ENCODE measurements at places on chromosomes 7 and 10. TPM values are rescaled to one million over a fixed set of nuclear protein-coding genes. Genes with fewer than 3 reads are reported as not detected.
A peak's percentile ranks its signal among the peaks of the same experiment; 100 is the strongest.

Gene TWNK
- total RNA-seq = 6.5 TPM

- H3K36me3 ChIP-seq = no peaks in the 10 kb centered on the region
- no peak overlapping the region for H3K4me3 ChIP-seq
- H3K4me1 ChIP-seq = peaks cover 23% of the 10 kb centered on the region
- peak overlapping the region; percentile 34 for H3K27ac ChIP-seq
Observed at GRCh38 chr10:4704034-4704545, 121.9 kb upstream of the AKR1E2 start.

DNA sequence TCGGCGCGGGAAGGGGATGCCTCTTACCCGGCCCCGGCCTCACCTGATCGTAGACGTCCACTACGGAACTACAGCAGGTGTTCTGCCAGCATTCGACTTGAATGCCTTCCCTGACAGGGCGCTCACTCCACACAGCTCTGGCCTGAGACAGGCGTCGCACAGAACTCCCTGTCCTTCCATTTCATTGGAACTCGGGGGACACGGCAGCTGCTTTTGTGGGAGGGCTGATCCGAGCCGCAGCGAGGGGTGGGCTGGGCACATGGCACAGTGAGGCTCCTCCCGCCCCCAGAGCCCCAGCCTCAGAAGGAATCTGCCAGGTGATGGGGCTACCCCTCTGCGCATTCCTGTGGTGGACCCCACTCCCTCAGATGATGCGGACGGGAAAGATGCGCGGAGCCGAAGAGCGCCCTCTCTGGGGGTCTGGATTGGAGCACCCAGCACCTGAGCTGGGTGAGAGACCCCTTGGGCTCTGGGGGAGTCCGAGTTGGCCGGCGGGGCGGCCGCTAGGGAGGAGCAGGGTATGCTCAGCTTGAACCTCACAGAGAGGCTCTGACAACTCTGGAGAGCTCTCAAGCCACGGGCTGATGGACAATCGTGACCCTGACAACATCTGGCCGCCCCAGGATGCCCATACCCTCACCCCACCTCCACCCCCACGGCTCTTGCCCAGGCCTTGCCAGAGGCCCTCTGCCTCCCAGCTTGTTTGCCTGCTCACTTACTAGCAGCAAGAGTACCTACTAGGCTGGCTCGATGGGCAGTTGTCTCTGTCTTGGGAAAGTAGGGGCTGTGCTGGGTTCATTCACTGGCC is 36.6 kb downstream of the RASGEF1A start:
- H3K4me3 ChIP-seq = no peak overlapping the region
- H3K4me1 ChIP-seq = peaks cover 7% of the 10 kb centered on the region
- DNase-seq = no peak
- no peak overlapping the region for H3K27ac ChIP-seq
- H3K36me3 ChIP-seq = no peaks in the 10 kb centered on the region

- H3K27ac ChIP-seq = no peak overlapping the region
- H3K36me3 ChIP-seq = no peaks in the 10 kb centered on the region
- no peak for DNase-seq
- H3K27me3 ChIP-seq = no peaks in the 10 kb centered on the region
- no peak overlapping the region for H3K4me3 ChIP-seq
- H3K4me1 ChIP-seq = no peaks in the 10 kb centered on the region
Observed at GRCh38 chr7:34128762-34129161, 223.4 kb downstream of the BMPER start.

DNA sequence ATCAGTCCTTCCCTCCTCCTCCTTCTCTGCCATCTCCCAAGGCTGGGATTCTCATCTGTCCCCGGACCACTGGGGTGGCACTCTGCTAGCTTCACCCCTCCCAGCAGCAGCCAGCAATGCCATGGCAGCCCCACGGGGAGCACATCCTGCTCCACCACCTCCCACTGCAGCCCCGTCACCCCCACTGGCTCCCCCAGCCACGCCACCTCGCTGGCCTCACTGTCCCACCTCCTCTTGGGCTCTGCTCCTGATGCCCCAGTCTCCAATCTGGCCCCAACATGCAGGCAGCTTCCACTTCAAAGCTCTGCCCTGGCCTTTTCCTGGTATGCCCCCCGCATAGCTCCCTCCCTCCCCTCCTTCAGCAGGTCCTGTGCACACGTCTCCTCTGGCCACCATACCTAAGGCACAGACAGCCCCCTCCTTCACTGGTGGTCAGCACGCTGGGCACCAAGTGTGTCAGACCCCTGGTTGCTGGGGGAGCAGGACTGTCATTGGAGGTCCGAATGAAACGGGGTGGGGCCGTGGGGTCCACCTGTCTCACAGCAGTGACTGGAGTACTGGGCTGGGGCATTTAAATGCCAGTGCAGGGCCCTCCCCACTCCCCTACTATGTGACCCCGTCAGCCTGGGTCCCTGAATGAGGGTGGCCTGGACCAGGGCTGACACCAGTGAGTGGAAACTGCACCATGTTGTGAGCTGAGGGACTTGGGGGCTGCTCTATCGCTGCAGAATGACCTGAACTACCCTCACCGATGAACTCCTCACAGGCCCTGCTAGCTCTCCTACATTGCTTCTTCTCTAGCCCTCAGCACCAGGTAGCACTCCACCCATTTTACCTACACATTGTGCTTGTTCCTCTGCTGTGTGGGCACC is 38.7 kb downstream of the RASGEF1A start:
- peak overlapping the region; percentile 52 for H3K4me3 ChIP-seq
- no peaks in the 10 kb centered on the region for H3K36me3 ChIP-seq
- DNase-seq = no peak
- no peak overlapping the region for H3K27ac ChIP-seq
- H3K4me1 ChIP-seq = no peaks in the 10 kb centered on the region

Gene CALHM1
- total RNA-seq = not detected

Gene GNGT1
- not detected for total RNA-seq

GRCh38 chr10:133162178-133162909 is 2.3 kb downstream of the KNDC1 start:
- H3K27me3 ChIP-seq = peaks cover 67% of the 10 kb centered on the region
- H3K27ac ChIP-seq = no peak overlapping the region
- no peak for DNase-seq
- H3K36me3 ChIP-seq = no peaks in the 10 kb centered on the region
- H3K4me3 ChIP-seq = no peak overlapping the region

- H3K4me1 ChIP-seq = peaks cover 32% of the 10 kb centered on the region
- no peaks in the 10 kb centered on the region for H3K27me3 ChIP-seq
- no peak overlapping the region for H3K4me3 ChIP-seq
- H3K36me3 ChIP-seq = no peaks in the 10 kb centered on the region
- peak overlapping the region; percentile 75 for H3K27ac ChIP-seq
- no peak for DNase-seq
Observed at GRCh38 chr10:58578366-58578765, 65.7 kb downstream of the BICC1 start.

DNA sequence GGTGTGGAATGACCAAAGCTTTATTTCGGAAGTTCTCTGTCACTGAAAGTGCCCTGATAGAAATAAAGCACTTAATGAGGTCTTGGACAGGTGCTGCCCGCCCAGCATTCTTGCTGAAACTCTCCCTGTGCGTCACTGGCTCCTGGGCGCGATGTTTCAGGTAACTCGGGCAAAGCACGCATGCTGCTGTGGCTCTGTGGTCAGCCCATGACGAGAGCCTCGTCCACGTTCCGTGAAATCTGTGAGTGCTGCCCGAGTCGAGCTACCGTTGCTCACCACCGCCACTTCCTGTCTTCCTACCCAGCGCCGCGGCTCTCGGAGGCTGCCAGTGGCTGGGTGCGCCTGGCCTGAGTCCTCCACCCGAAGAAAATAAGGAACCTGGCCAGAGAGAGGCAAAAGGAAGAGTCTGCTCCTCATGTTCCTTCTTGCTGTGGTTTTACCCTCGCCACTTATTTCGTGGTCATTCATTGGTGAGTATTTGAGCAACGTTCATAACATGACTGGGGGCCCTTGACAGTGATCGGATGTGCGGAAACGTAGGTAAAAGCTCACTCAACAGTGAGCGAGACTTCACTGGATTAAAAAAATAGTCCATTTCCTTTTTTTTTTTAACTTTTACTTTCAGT is 95.5 kb downstream of the MAP3K8 start:
- H3K4me3 ChIP-seq = no peak overlapping the region
- H3K36me3 ChIP-seq = no peaks in the 10 kb centered on the region
- DNase-seq = peak; percentile 45

DNA sequence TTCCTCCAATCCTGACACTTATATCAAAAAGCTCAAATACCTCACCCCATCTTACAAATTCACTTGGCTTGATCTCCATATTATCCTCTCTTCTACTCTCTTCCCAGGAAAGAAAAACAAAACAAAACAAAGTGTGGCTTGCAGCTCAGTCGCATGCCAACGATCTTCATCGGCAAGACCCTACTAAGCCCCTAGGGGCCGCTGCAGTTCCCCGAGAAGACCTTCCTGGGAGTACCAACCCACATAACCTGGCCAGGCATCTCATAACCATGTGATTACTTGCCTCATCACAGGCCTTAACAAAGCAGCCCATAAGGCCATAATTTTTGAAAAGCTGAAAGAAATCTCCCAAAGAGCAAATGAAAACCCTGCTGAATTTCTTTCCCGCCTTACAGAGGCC is 103.7 kb downstream of the ZNF92 start:
- no peak overlapping the region for H3K27ac ChIP-seq
- no peaks in the 10 kb centered on the region for H3K36me3 ChIP-seq
- H3K4me1 ChIP-seq = no peaks in the 10 kb centered on the region
- no peak for DNase-seq
- no peak overlapping the region for H3K4me3 ChIP-seq
- H3K27me3 ChIP-seq = no peaks in the 10 kb centered on the region

DNA sequence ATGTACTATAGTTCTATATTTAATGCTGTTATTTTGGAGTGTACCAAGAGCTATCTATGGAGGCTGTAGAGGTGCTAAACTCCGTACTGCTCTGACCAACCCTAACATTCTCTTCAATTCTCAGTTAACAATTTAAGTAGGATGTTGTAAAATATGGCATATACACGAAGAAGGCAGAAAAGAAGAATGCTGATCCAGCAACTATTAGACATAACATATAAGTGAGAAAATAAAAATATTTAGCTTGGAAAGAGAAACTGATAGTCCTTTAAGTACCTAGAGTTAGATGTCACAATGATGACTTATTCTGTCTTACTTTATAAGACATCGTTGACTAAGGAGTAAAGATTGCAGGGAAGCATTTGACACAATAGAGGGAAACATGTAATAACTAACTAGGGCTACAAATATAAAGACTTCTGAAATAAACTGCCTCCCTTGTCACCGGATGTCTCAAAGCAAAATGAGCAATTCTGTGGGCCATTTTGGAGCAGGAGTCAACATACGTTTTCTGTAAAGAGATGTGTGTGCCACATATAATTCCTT is 159.5 kb downstream of the CPEB3 start:
- no peaks in the 10 kb centered on the region for H3K27me3 ChIP-seq
- H3K4me1 ChIP-seq = no peaks in the 10 kb centered on the region
- no peak overlapping the region for H3K4me3 ChIP-seq
- DNase-seq = no peak
- no peaks in the 10 kb centered on the region for H3K36me3 ChIP-seq

Gene FAM25C
- not detected for total RNA-seq

DNA sequence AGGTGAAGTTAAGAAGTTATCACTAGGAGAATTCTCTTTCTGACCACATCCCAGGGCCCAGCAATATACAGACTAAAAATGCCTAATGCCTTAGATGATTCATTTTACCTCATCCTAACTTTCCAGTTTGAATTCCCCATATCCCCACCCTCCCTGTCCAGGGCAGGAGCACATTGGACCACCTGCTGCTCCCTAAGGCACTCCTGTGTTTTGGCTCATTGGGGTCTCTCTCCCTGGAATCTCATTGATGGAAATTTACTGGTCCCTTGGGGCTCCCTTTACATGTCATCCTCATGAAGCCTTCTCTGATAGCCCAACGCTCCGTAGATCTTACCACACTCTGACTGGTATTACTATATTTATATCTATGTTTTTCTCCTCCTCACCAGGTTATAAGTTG is 2.7 kb downstream of the IL2RA start:
- H3K4me3 ChIP-seq = no peak overlapping the region
- no peak for DNase-seq

DNA sequence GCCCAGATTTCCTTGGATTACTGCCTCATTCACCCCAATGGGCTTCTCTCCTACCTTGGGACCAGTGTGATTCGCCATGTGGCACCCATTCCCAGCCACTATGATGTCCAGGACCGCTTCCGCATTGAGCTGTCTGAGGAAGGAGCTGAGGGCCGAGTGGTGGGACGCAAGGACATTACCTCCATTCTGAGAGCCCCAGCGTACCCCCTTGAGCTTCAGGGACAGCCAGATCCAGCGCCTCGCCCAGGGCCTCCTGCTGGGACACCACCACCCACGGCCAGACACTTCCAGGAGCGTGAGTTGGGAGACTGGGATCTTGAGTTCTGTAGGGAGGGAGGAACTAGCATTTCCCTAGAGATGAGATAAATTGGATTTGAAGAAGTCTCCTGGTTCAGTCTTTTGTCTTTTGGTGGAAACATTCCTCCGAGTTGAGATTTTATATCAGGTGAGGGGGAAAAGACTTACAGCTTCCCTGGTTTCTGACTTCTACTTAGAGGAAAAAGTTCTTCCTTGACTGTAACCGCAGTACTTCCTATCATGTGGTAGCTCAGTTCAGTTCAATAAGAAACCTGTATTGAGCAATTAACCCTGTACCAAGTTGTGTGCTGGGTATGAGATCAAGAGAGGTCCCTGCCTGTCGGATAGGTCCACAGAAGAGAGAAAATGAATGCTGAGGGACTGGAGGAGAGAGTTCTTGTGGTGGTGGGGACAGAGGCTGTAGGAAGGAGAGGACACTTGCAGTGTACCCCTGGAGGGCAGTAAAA is 1.3 kb downstream of the MOSPD3 start:
- DNase-seq = no peak
- H3K4me1 ChIP-seq = peaks cover 9% of the 10 kb centered on the region
- H3K36me3 ChIP-seq = no peaks in the 10 kb centered on the region
- H3K27ac ChIP-seq = no peak overlapping the region

Gene ANXA8L1
- not detected for total RNA-seq

Gene ITIH5
- 9.6 TPM for total RNA-seq

Gene NKX2-3
- total RNA-seq = not detected

GRCh38 chr10:110456523-110457091 is 41.1 kb upstream of the DUSP5 start:
- no peaks in the 10 kb centered on the region for H3K36me3 ChIP-seq
- H3K4me1 ChIP-seq = peaks cover 45% of the 10 kb centered on the region
- no peak overlapping the region for H3K27ac ChIP-seq
- no peak overlapping the region for H3K4me3 ChIP-seq

GRCh38 chr7:138667535-138668228 is 33.5 kb downstream of the SVOPL start:
- no peak overlapping the region for H3K27ac ChIP-seq
- peaks cover 18% of the 10 kb centered on the region for H3K27me3 ChIP-seq
- DNase-seq = no peak
- H3K4me1 ChIP-seq = no peaks in the 10 kb centered on the region

DNA sequence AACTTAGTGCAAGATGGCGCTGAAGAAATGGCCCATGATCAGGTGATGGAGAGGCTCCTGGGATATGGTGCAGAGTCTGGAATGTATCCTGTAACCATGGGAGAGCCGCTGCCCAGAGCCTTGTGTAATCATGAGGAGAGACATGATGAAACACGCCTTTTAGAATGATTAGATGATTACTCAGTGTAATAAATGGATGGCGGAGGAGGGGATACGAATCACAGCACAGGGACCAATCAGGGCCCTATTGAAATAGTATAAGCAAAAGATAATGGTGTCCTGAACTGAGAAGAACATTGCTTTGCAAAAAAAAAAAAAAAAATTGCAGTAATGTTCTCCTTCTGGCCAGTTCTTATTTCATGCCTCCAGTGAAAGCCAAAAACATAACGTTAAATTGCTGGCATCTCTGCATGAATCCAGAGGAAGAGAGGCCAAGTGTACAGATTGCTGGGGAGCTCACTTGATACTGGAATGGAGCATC is 668.5 kb upstream of the AUTS2 start:
- H3K4me3 ChIP-seq = no peak overlapping the region
- H3K36me3 ChIP-seq = no peaks in the 10 kb centered on the region
- DNase-seq = no peak
- H3K4me1 ChIP-seq = no peaks in the 10 kb centered on the region

Gene GLRX3
- total RNA-seq = 65.3 TPM

Measured in heart right ventricle (tissue), 16 donors.